Cardiac fibroblast (primary cell): ENCODE measurements at places on chromosomes 1 and 21.
A peak's percentile ranks its signal among the peaks of the same experiment; 100 is the strongest.

- no peak for DNase-seq
Observed at GRCh38 chr1:3903141-3904005, 3.3 kb upstream of the C1orf174 start.

DNA sequence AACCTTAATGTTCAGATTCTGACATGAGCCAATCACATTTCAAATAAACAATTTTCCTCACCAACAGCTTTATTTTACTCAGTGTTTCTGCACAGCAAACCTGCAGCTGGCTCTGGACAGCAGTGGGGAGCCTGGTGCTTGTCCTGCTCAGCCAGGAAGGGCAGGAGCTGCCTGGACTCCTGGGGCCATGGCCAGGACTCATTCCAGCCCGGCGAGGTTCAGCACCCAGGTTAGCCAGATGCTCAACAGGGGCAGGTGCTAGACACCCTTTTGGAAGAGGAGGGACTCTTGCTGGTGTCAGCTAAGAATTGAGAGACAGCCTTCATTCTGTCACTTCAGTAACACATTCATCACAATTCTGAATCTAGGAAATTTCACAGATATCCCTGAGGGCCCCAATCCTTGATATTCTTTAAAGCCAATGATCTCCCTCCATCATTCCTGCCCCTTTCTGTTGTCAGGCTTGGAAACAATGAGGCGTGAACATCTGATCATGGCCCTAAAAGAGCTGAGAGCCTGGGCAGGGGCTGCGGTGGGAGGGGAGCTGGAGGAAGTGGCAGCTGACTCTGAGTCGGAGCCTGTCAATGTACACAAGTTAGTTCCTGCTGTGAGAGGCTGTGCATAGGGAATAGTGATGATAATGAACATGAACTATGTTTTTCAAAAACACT, 251.3 kb downstream of the SDCCAG8 start:
- no peak for DNase-seq

- DNase-seq, result no peak
Observed at GRCh38 chr1:203765029-203765837, at the start of gene LAX1. LAX1 (plus strand) TSS chr1:203765183; CDS start chr1:203765566, 383 bp downstream.

DNA sequence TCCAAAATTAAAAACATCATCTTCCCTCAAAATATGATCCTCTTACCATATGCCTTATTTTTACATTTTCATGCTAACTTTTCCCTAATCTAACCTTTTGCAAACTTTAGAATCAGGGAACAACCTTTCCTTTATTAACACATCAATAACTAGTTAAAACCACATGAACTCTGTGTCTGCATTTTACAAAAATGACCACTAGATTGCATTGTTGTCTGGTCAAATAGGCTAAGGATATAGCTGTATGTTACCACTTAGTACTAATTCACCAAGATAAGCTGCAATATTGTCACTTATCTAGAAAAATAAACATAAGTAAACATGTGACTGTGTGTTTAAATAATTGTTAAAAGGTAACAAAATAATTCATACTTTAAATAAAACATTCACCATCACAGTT, 82.3 kb downstream of the DENND1B start:
- peak; percentile 59 for DNase-seq

DNA sequence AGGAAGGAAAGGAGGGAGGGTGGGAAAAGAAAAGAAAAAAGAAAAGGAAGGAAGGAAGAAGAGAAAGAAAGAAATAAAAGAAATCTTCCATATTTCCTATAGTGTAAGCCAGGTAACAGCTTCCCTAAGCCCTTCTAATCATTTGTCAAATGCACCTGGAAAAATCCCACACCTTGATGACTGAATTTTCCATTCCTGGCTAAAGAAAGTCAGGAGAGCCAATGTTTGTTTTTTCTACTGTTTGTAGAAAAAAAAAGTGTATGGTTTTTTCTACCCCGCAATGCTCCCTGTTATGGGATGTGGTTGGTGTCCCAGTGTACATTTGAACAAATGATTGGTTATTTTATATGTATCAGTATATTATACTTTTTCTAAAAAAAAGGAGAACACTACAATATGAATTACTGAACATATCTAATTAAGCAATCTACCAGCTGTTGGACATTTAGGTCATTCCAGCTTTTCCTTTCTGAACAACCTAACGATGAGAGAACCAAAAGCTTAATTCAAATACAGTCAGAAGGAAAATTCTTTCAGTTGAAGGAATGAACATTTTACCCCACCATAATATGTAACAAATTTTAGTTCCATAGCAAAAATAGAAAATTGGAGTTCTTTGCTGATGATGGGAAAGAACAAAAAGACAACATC, 355.0 kb downstream of the SETD4 start:
- no peak for DNase-seq

- DNase-seq, result no peak
Observed at GRCh38 chr1:220655961-220656740, 34.0 kb upstream of the C1orf115 start.

- no peak for DNase-seq
Observed at GRCh38 chr1:150178548-150178947, 28.8 kb downstream of the PLEKHO1 start.

- DNase-seq, result no peak
Observed at GRCh38 chr1:98002288-98002687, 81.5 kb upstream of the DPYD start.

GRCh38 chr1:71834601-71835441, 447.5 kb downstream of the NEGR1 start:
- DNase-seq, result peak; percentile 22

- no peak for DNase-seq
Observed at GRCh38 chr1:2411801-2412394, 466 bp downstream of the PEX10 start.

DNA sequence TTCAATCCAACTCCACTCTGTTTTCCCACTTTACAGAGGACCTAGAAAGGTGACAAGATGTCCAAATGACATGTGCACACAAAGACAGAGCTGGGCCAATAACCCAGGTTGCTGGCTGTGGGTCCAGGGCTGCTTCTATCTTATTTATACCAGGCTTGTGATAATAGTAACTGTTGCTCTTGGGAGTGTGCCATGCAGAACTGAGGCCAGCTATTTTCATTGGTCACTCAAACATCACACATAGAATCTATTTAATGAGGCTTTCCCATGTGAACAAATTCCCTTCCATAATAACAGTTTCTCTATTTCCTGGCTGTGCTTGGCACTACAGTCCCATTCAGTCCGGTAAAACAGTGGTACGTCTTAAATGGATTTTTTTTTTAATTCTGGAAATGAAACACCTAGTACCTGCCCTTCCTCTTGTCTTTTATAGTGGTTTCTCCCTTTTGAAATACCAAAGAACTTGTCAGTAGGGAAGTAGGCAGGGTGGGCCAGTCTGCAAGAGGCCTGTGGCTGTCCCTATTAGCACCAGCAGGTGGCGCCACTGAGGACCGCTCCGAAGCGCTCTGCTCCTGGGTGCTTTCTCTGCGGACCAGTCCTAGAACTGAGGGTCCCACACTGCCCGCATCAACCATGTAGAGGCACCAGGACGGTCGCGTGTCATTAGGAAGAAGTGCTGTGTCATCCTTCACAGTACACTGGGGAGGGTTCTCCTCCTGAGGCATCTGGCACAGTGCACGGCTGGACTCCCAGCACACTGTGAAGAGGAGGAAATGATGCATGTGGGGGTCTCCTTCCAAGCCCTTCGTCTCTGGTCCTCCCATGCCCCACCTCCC, 52.1 kb downstream of the GPR161 start:
- DNase-seq, result peak; percentile 70

GRCh38 chr1:182861994-182862393, 22.8 kb downstream of the DHX9 start:
- DNase-seq, result peak; percentile 38

GRCh38 chr1:42006836-42007235, 88.1 kb upstream of the HIVEP3 start:
- peak; percentile 53 for DNase-seq

- DNase-seq, result no peak
Observed at GRCh38 chr1:24945354-24946326, 15.6 kb upstream of the RUNX3 start.

GRCh38 chr1:7117399-7118281, 332.4 kb downstream of the CAMTA1 start:
- peak; percentile 76 for DNase-seq

DNA sequence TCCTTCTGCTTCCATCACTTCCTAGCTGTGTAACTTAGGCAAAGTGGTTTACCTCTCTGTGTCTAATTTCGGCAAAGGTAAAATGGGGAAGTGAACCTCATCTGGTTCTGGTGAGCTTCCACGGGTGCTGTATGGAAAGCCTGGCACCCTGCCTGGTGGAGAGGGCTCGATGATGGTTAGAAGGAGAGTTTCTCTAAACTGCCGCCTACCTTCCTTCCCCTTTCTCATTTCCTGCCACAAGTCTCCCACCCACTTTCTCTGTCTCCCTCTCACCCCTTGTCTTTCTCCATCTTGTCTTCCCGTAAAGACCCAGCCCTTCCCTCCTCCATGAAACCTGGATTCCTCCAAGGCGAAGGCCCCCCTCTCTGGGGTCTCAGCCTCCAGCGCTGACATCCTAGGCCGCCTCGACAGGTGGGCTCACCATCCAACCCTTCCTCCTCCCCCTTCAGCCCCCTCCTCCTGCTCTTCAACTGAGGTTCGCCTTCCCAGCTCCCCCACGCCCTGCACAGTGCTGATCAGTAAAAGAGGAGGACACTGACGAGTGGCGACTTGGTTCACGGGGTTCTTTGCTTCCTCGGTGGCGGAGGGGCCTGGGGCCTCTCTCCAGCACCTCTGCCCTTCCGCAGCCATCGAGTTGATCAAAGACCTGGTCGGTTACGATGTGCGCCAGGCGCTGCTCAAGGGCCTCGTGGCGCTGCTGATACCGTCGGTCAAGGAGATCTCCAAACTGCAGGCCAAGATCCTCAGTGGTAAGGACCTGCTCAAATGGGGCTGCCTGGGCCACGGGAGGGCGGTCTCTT, 7.3 kb downstream of the RNU5D-1 start:
- no peak for DNase-seq

DNA sequence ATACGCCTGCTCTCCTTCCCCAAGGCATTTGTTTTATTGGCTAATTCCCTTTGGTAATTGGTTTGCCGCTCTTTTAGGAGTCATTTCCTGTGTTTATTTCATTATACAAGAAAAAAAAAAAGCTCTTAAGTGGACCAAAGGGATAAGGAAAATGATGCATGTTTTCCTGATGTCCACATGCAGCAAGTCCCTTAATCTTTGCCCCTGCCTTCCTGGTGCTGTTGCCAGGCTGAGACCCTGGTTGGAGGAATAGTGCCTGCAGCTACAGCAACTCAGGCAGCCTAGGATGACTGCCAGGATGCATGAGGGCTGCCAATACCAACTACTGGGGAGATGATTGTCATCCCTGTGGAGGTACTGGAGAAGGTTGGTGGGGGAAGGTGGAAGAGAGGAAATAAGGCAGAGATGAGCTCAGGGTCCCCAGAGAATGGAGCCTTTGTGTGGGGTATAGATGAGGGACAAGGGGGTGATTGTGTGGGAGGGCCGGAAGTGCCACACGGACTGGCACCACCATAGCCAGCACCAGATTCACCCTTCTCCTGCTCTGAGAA, 6.1 kb upstream of the GATAD2B start:
- peak; percentile 49 for DNase-seq

DNA sequence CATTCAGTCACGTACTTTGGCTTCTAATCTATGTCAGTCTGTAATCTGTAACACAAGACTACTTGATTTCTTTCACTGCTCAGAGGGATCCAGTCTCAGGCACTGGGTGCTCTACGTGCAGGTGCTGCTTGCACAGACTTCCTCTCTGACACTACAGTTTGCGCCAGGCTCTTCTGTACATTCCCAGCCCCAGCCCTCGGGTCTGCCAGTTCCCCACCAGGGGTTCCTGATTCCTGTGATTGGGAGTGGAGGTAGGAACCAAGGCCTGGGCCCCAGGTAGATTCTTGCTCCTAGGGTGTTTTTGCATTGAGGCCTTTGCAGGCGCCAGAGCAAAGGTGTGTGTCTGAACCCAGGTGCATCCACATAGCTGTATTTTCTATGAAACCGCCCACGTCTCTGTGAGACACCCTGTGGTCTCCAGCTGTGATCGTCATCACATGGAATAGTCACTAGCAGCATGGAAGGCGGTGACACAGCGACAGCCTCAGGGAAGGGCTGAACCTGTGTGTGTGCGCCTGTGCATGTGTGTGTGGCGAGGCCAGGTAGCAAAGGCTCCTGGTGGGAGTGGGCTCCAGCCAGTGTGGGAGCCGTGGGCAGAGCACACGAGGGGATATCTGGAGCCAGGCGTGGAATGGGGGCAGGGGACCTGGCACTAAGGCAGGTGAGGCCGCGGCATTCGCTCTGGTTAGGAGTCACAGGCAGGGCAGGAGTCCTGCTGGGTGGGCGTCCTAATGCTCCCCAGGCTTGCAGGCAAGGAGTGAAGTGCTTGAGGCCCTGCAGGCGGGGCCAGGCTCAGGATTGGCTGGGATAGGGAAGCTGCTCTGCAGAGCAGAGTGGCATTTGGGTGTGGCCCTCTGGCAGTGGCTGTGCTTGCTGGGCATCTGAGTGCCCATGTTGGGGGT, 5.2 kb downstream of the GJC2 start:
- no peak for DNase-seq

DNA sequence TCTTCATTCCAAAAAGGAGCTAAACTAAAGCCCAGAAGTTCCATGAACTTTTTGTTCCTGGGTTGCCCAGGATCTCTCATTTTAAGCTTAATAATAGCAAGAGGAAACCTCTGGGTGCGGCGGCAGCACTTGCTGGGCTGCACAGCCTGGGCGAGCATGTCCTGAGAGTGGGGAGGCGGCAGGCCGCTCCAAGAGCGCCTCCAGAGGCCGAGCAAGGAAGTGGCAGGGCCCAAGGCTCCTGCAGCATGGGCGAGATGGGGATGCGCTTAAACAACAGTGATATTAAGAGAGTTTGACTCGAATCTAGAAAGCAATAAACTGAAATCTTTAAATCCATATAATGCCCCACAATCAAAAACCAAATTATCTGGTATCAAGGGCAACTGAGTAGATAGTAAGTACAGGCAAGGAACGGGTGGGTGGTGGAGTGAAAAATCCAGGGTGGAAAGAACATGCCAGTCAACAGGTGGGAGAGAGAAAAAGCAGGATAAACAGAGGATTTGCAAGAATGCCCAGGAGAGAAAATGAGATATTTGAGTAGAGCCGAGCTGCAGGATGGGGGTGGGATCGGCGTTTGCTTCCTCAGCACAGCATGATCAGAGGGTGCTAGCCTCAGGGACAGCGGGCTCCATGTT, 14.1 kb upstream of the TNR start:
- peak; percentile 2 for DNase-seq

DNA sequence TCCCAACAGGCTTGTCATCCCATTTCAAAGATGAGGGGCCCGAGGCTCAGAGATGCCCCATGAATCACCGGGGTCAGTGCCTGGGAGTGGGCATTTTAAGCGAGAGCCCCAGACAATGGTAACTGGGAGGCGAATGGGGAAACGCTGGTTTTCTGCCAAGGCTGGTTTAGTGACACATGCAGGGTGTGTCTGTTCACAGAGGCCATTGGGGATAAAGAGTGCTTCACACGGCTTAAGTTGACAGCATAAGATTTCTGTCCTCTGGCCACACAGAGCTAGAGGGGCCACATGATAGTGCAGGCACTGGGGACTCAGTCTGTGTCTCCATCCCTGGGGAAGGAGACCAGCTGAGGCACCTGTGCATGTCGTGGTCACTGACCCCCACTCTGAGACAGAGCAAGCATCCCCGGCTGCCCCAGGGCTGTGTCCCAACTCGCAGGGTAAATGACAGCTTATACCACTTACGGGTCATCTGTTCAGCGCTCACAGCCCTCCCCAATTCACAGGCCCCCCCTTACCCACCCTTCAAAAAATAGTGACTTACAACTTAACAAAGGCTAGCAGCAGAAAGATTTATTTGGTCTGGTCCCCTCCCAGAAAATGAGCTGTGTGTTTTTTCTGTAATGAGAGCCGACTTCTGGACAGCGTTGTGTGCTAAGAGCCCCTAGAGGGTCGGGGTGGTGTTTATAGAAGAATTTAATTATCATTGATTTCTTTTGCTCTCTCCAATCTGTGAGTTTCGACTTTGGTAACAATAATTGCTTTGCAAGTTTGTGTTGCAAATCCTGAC, 34.9 kb upstream of the ARHGEF16 start:
- DNase-seq, result peak; percentile 6
